Fibroblast of skin of left biceps (primary cell): ENCODE measurements at places on chromosomes 11 and 22.

GRCh38 chr22:49699476-49699875 lies 128.2 kb downstream of the BRD1 start:
- no peak for DNase-seq

DNA sequence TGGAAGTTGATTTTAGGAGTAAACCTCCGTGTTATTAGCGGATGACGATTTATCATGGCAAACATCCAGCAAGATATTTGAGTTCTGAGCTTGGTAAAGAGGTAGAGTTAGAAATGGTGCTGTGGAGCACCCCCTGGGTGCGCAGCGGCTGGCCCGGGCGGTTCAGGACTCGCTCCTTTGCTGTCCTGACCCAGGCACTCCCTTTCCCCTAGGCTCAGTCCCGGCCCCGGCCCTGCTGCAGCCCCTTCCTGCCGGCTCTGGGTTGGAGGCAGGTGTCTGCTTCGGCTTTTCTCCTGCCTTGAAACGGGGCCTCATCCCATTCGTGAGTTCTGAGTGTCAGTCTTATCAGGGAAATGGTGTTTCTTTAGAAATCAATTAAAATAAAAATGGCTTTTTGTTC lies 33.4 kb downstream of the AP2A2 start:
- no peak for DNase-seq

DNA sequence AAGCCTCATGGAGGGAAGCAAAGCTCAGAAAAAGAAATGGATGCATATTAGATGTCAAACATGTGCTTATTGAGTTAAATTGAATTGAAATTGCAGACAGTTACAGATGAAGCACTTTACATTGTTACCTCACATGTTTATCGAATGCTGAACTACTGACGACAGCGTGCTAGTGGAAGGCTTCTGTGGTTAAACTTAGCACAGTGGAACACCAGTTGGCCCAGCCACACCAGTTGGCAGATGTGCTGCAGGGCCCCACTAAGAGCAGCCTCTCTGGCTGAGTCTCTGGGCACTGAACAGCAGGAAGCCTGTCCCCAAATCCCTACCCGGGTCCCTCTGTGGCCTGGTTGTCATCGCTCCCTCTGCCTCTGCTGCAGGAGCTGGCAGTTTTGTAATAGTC lies 242.1 kb downstream of the NTM start:
- no peak for DNase-seq

DNA sequence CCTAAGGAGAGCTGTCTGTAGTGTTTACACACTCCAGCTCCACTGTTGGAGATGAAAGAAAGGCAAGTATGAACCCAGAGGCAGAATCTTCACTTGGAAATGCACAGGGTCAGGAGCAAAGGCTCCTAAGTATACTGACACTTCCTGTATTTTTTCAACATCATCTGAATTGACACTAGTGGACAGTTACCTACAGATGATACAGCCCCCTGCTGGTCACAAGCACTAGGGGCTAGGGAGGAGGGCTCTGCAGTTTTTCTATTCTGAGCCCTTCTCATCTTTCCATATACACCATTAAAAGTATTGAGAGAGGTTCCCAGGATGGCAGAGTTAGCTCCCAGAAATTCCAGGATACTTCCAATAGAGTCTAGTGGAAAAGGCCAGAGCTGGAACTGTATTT lies 290.3 kb upstream of the API5 start:
- no peak for DNase-seq
